ENCODE measurements at places on chromosomes 3 and 15.

- DNase-seq = no peak
Measured at GRCh38 chr15:84949043-84949442, 32.6 kb upstream of the PDE8A start.

DNA sequence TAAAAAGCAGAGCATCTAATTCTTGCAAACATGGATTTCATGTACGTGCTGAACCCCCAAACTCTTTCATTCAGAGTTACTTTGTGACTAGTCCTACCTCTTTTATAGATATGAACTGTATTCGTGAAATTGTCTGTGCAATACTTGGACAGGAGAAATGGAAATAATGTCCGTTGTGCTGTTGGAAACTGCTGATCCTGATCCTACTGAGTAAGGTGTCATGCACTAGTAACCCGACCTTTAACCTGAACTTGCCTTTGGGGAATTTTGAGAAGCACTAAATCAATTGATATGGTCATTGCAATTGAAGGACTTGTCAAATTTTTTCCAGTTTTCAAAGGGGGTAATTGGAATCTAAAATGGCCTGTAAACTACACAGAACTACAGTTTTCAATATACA, 856.4 kb downstream of the ROBO1 start:
- DNase-seq = no peak

GRCh38 chr3:89049119-89049518, 58.3 kb upstream of the EPHA3 start:
- DNase-seq = peak; percentile 4

DNA sequence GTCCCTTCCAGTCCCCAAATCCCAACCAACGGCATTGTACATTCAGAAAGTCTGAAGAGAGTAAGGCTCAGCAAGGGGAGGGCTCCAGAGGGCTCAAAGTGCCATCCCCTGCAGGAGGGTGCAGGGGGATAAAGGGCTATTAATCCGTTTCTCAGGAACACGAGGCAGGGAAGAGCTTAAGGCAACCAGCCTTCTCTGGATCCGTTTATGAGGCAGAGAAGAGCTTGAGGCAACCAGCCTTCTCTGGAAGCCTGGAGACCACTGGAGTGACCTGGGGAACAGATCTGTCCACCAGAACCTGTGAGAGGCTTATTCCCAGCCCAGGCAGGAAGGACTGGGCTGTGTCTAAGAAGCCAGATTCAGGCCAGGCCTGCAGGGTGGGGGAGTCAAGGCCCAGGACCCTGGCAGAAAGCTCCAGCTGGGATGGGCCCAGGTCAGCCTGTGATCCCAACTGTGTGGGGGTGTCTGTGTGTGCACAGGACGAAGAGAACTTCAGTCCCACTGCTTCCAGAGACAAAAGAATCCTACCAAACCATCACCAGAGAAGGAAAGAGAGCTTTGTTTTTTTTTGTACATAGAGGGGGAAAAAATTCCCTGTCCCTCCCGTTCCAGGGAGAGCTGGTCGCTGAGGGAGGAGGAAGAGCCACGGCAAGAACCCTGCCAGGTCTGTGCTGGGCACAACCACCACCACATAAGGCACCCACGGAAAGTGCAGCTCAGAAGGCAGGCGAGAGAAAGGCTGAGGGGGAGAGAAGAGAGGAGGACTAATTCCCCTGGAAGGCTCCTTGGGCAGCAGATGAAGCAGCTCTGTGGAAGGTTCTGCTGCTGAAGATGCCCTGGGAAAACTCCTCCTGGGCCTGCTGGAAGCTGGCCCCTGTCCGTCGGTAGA, 1.6 kb upstream of the ULK3 start:
- DNase-seq = no peak

GRCh38 chr3:72448858-72449257, 399.4 kb downstream of the SHQ1 start:
- DNase-seq = no peak

- DNase-seq = peak; percentile 63
Measured at GRCh38 chr15:43285609-43286037, 18.9 kb upstream of the TGM5 start.

DNA sequence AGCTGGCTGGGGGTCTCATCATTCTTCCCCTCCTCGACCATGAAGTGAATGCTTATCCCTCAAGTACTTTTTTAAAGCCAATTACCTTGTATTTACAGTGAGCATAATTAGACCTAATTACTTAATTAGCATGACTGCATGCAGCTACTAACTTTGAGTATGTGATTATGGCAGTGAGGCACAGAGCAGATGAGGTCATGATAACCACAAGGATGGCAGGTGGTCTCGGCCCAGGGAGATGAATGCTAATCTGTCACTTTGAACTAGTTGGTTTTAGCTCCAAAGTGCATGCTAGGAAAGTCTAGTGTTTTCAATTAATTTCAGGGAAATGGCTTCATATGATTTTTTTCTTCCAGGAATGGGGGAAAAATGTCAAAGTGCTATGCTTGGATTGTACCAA, 233.8 kb downstream of the NTRK3 start:
- DNase-seq = no peak

DNA sequence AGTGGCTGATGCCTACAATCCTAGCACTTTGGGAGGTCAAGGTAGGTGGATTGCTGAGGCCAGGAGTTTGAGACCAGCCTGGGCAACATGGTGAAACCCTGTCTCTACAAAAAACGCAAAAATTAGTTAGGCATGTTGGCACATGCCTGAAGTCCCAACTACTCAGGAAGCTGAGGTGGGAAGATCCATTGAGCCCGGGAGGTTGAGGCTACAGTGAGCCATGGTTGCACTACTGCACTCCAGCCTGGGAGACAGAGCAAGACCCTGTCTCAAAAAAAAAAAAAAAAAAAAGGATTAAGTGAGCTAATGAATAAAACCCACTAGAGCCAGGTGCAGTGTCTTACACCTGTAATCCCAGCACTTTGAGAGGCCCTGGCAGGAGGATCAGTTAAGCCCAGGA, 6.7 kb upstream of the SEC11A start:
- no peak for DNase-seq

DNA sequence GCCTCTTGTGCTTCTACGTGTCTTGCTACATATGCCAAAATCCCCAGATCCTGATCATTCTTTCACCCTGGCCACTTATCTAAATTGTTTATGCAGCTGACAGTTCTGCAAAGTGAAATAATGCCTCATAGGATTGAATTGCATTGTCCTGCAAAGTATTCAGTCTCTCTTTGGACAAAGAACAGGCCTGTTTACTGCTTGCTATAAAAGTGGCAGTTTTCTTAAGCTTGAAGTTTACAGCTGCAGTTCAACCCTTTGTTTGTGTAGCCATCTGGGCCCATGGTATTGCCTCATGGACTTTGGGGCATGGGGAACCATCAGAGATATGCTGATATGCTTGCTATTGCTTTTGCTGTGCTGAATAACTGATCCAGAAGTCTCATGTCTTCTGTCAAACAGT, 523.2 kb downstream of the OTOL1 start:
- DNase-seq = no peak

GRCh38 chr3:127482216-127483004, 108.1 kb downstream of the TPRA1 start:
- no peak for DNase-seq

- no peak for DNase-seq
Measured at GRCh38 chr15:68184616-68185480, 20.3 kb downstream of the CALML4 start.

GRCh38 chr15:56128081-56128480, 115.6 kb downstream of the RFX7 start:
- no peak for DNase-seq

GRCh38 chr3:107284612-107285011, 92.6 kb upstream of the CCDC54 start:
- DNase-seq = no peak

- DNase-seq = no peak
Measured at GRCh38 chr15:97592778-97593177, 367.7 kb upstream of the ARRDC4 start.

- DNase-seq = no peak
Measured at GRCh38 chr15:77067691-77068367, 3.1 kb downstream of the TSPAN3 start.

GRCh38 chr3:113743006-113743630, 2.9 kb downstream of the NAA50 start:
- peak; percentile 31 for DNase-seq

DNA sequence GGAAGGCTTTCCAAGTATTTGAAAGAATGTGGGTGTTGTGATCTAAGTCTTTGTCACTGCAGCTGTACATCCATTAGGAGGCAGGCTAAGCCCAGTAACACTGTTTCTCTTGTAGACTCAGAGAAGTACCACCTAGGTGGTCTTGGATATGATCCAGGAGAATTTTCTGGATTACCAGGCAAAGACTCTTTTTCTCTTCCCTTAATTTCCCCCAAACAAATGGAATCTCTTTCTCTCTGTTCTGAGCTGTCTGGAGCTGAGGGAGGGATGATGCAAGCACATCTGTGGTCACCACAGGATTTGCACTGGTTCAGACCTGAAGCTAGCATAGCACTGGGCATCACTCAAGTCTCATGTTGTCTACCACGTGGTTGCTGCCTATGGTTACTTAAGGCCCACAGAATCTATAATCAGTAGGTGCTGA, 227.6 kb downstream of the NECTIN3 start:
- no peak for DNase-seq

DNA sequence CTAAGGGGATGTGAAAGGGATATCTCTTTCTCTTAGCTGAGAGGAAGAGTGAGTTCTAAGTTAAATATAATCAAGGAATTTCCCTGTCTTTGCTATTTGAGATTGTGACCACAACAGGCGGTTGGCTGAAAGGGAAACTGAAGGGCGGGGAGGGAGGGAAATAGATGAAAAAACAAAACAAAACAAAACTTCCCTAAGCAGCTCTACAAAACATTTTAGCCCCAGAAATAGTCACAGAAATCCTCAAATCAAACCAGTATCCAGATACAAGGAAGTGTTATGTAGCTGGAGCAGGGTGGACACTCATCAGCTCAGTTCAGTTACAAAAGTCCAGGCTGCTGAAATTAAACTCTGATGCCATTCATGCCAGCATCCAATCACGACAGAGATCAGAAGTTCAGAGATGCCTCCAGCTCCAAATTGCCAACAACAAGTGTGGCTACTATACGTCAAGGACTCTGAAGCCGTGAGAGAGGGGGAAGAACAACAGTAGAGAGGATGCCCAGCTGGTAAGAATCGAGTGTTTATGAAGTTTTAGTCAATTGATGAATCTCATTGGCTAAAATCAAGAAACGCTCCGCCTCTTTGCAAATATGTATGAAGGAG, 319 bp upstream of the TP63 start:
- DNase-seq = no peak

- DNase-seq = no peak
Measured at GRCh38 chr3:55724821-55725220, 237.7 kb upstream of the WNT5A start.

- no peak for DNase-seq
Measured at GRCh38 chr3:58025837-58026569, 17.8 kb downstream of the FLNB start.

- DNase-seq = no peak
Measured at GRCh38 chr3:40073310-40074007, 236.0 kb upstream of the EIF1B start.

DNA sequence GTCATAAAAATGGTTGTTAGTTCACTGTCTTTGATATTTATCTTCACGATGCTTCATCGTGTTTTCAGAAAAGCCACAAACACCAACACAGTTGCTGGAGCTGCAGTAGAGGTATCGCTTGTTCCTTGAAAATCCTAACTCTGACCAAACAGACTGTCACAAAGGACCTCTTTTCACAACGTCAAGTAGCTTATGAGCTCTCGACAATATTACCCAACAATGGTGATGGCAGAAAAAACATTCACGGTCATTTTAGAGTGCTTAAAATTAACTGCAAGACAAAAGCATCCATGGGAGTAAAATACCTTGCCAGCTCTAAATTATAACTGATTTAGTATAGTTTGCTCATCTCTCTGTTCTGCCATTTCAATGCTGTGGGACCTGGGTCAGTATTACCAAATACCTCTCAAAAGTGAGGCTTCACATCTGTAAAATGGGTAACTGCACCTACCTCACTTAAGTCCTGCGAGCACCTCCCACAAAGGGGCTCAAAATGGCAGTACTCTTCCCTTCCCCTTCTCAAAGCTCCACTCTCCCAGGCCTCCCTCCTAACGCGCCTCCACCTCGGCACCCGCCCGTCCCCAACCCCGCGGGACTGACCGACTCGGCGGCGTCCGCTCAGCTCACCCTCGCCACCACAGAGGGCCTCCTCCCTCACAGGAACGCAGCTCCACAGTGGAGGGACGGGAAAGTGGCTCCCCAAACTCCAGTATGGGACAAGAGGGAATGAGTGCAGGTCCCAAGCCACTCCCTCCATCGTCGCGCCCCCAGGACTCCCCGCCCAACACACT, 546 bp downstream of the TRIM59 start:
- no peak for DNase-seq

DNA sequence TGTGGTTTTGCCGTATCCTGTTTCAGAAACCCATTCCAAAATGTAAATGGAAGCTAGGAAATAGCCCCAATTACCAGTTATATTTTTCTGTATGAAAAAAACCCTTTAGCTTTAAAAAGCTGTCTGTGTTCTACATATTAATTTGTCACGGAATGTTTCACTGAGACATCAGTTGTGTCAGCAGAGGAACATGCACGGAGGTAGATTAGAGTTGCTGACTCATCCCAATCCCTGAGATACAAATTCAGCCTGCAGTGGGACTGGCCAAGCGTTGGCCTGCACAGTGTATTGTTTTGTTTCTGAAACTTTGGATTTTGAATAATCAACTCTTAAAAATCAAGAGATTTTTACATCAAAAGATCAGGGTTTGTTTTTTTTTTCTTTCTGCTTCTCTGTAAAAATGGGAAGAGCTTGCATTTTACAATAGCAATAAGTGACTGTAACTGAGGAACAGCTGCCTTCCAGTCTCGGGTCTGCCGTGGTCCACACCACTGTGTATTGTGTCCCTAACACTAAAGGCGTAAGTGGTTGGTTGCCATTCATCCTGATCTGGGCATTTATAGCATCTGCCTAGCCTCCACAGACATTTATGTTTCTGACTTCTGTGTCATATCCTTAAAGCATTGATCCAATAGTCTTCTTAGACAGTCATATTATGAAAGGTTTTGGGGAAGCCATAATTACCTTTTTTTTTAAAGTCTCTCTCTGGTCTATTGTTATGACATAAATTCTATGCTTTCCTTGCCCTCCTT, 218.1 kb downstream of the ADAMTSL3 start:
- DNase-seq = no peak

DNA sequence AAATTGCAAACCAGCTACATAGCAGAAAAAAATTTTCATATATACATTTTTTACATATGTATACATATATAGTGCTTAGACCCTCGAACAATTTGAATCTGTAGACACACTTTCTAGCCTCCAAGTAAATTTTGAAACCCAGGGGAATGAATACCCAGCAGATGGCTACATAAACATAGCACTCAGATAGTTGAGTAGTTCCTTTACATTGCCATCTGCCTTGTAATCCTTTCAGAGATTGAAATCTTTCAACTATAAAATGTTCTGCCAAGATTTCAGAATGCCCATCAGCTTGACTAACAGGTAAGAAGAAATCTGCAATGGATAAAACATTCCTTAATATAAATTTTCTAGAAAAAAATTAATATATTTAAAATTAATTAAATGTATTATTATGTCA, 1333.5 kb upstream of the CADM2 start:
- no peak for DNase-seq

DNA sequence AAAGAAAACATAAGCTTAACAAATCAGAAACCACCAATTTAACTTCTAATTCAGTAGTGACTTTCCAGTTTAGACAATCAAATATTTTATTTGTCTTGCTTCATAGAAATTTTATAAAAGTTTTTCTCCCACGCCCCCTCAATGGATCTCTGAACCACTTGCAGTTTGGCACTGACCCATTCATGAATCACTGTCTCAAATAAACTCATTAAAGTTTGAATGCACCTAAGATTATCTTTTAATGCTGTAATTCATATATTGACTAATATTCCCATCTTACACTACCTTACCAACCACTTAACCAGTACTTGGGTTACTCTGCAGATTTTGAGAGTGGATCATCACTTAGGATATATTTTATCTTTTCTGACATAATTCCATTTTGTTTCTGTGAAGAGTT, 880.2 kb downstream of the OTOL1 start:
- DNase-seq = no peak

Data from AML-193 (cell line).